ENCODE measurements at places on chromosomes 5 and 9.

DNA sequence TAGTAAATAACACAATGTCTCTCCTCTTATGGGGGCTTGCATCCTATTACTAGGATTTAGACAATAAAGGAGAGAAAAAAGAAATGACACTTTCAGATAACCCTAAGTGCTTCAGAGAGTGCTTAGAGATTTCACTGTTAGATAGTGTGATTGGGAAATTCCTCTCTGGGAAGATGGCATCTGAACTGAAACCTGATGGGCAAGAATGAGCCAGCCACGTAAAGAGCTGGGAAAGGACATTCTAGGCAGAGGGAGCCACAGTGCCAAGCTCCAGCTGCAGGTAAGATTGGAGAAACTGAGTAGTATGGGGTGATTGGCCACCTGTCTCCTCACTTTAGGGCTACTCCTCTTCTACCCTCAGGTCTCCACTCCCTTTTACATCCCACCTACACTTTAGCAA is 14.5 kb downstream of the CDO1 start:
- no peak for DNase-seq

- DNase-seq = no peak
Observed at GRCh38 chr9:131593091-131593820, 47.9 kb downstream of the PRRT1B start.

GRCh38 chr9:87445646-87446045 is 52.0 kb upstream of the DAPK1 start:
- no peak for DNase-seq

- no peak for DNase-seq
Observed at GRCh38 chr9:38224941-38225340, 155.9 kb upstream of the SHB start.

DNA sequence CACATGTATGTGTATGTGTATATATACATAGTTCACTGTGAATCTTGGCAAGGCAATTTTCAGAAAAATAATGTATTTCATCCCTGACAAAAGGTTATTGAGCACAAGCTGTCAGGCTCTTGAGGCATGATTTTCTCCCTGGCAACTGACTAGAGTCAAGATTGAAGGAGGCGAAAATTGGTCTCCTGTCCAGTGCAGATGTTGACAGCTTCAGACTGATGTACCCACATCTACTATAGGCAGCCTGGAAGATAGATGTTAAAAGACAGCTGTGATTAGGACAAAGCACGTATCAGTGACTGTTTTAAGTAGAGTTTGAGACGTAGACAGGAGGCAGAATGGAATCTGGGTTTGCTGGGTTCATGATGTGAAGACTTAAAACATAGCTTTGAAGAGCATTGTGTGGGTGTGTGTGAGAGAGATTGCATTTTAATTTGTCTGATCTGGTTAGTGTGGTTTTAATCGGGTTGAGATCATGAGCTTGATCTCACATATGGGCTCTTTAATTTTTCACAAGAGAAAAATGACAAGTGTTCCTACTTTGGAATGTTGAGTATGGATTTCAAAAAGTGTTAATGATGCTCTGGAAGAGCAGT is 39.1 kb downstream of the CTNNA1 start:
- no peak for DNase-seq

GRCh38 chr5:13339093-13339492 is 605.4 kb downstream of the DNAH5 start:
- DNase-seq = no peak

DNA sequence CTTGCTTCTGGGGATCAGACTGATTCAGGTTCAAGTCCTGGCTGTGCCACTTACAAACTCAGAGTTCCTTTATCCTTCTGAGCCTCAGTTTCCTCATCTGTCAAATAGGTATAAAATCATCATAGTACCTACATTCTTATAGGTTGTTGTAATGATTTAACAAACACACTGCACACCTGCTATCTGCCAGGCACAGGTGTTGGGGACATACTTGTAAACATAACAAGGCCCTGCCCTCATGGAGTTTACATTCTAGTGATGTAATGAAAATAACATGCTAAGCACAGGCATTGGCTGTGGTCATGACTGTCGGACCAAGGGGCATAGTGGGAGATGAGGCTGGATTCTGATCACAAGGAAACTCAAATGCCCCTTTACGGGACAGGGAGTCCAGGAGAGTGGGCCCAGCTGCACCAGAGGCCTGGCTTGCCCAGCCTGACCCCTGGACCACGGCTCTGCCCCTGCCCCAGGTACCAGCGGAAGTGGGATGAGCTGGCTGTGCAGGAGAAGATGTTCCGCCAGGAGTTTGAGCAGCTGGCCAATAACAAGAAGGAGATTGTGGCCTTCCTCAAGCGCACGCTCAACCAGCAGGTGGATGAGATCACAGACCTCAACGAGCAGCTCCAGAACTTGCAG is 2.3 kb downstream of the CFAP157 start:
- DNase-seq = no peak

GRCh38 chr5:73264631-73265030 is 91.6 kb downstream of the TMEM174 start:
- DNase-seq = no peak

DNA sequence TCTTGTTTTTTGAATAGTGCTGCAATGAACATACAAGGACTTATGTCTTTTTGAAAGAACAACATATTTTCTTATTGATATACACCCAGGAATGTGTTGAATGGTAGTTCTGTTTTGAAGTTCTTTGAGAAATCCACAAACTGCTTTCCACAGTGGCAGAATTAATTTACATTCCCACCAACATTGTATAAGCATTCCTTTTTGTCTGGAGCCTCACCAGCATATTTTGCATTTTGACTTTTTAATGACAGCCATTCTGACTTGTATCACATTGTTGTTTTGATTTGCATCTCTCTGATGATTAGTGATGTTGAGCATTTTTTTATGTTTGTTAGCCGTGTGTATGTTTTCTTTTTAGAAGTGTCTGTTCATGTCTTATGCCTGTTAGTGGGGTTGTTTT is 524.9 kb downstream of the SEMA5A start:
- DNase-seq = no peak

- no peak for DNase-seq
Observed at GRCh38 chr5:55583578-55583977, 48.8 kb upstream of the PLPP1 start.

- DNase-seq = no peak
Observed at GRCh38 chr9:91833096-91833877, 116.7 kb downstream of the ROR2 start.

DNA sequence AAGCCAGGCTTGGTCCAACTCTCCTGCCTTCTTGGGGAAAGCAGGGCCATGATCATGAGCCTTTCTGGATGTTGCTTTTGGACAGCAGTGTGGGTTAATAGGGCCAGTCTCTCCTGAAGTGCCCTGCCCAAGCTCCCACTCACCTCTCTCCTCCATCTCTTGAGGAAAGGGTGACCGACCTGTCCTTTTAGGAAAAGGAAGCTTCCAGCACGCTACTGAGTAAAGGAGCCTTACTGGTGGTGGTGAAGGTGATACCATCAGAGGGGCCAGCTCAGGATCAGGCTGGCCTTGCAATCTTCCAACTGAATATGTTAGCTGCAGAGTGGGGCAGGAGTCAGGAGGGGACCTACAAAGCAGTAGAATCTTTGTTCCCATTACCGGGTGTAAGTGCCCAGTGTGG is 2.2 kb upstream of the RGS3 start:
- no peak for DNase-seq

GRCh38 chr5:136036293-136036911 is 7.6 kb downstream of the TGFBI start:
- DNase-seq = no peak

DNA sequence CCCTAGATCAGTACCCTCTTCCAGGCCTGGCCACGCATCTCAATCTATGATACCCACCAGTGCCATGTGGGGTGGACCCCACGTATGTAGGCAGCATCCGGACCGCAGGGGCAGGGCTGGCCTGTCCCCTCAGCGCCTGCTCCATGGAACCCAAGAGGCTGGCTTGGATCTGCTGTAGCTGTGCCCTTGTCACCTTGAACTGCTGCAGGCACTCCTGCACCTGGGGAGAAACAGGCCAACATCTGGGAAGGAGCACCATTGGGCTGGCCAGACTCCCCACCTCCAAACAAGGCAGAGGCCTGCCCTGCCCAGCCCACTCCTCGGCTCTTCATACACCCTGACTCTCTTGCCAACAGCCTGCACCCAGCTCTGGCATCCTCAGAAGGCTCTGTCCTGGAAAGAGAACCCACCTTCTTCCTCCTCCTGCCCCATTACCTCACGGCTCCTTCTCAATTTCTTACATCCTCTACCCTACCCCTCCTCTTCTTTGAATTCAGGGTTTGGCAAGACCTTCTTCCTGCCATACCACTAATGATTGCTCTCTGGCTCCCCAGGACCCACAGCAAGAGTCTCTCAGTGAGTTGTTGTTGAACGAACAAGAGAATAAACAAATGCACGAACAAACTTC is 7.7 kb downstream of the HK3 start:
- DNase-seq = no peak

DNA sequence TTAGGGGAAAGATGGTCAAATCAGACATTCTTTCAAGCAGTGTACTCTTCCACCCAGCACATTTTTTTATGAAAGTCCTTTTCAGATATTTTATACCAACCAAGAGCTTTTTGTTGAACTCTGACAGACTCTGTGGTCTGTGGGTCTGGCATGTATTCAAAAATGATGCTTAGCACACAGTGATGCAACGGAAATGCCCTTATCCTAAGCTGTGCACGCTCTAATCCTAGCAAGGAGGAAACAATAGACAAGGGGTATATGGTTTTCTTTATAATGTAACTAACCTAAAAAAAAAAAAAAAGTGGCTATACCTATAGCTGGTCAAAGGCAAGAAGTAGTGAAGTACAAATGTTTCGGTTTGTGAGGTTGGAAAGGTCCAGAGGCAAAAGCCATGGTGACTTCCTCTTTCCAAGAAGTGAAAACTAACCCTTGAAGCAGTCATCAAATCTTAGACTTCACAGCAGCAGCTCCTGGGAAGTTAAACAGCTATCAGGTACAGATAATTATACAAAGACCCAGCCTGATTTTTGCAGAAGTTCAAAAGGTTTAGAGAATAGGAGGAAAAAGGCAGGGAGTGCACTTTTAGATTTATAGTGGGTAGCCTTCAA is 82.5 kb downstream of the SEMA6A start:
- no peak for DNase-seq

DNA sequence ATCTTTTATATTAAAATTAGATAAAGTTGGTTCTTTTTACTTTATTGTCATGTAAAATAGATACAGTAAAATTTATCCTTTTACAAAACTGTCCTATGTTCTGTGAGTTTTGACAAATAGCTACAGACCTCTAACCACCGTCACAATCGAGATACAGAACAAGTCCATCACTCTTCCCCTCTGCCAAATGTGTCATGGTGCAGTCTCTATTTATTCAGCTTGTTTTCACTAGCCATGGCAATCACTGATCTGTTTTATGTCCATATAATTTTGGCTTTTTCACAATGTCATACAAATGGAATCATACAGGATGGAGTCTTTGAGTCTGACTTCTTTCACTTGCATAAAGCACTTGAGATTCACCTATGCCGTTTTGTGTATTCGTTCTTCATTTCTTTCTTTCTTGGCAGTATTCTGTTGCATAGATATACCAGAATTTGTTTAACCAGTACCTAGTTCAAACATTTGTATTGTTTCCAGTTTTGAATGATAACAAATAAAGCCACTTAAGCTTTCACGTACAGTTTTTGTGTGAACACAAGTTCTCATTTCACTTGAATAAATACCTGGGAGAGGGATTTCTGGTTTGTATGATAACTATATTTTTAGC is 273.2 kb upstream of the MPDZ start:
- no peak for DNase-seq

- no peak for DNase-seq
Observed at GRCh38 chr5:45779874-45780671, 83.9 kb upstream of the HCN1 start.

- no peak for DNase-seq
Observed at GRCh38 chr5:74576941-74577456, 63.5 kb downstream of the ENC1 start.

DNA sequence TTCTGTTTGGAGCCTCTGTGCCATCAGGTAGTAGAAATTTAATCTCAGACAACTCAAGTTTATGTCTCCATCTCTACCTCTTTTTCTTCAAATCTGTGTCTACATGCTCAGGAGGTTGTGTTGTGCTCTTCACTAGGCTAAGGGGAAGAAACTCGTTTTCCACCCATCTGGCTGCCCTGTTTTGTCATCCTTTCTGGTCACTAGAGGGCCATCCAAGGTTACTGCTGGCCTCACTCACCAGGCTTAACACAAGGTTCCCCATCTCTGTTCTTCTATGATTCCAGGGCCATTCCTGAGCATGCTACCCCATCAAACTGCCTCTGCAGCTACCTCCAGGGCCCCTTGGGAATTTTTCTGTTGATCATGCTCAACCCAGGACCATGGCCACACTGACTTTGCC is 213.3 kb upstream of the FBXL7 start:
- DNase-seq = no peak

DNA sequence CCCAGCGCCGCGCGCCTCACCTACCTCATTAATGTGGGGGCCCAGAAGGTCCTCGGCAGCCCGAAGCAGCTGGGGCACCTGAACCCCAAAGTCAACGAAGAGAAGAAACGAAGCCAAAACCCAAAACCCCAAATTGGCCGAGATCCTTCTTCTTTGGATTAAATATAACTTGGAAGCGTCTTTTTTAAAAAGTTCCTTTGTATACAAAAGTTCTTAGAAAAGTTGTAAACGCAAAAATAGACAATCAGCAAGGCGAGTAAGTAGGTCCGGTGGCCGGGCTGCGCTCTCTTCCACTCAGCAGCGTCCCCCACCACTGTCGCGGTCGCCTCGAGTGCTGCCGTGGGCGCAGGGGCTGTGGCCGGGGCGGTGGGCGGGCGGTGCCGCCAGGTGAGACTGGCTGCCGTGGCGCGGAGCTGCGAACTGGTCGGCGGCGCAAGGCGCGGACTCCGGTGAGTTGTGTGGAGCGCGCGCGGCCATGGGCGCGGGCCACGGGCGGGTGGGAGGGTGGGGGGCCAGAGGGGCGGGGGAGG is 360 bp downstream of the KLF4 start:
- DNase-seq = no peak

DNA sequence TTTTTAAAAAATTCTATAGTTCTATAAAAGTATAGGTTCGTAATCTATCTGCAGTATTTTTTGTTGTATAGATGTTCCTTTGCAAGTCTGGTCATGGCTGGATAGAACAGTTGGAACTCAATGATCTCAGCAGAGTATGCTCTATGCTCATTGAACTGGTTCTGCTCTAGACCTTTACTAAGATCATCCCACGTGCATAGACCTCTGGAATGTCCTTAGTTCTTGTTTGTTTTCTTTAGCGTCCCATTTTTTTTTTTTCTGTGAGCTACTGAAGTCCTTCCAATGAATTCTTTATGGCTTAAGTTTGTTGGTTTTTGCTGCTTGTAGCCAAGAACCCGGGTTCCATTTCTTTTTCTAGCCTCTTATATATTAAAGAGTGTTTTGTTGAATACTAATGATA is 3.5 kb downstream of the TMEM38B start:
- DNase-seq = no peak

DNA sequence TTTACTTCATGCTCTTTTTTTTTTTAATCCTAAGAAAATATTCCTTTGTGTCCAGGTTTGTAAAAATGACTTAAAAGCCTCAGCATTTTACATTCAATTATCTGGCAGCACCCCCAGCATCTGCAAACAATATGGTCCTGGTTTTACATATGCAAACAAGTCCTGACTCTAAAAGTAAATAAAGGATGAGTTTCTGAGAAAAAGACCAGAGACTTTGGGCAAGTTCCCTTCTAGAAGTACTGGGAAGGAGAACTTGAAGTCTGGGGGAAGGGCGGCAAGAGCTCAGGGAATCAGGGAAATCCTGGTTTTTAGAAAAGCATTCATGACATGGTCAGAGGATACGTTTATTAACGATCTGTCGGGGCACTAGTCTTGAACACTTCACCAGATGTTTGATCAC is 25.8 kb downstream of the COL23A1 start:
- no peak for DNase-seq

GRCh38 chr9:127746959-127747569 is 12.0 kb upstream of the TOR2A start:
- DNase-seq = no peak
